ENCODE measurements at places on chromosomes 2 and 18. TPM values are rescaled to one million over a fixed set of nuclear protein-coding genes. Genes with fewer than 3 reads are reported as not detected.
A peak's percentile ranks its signal among the peaks of the same experiment; 100 is the strongest.

DNA sequence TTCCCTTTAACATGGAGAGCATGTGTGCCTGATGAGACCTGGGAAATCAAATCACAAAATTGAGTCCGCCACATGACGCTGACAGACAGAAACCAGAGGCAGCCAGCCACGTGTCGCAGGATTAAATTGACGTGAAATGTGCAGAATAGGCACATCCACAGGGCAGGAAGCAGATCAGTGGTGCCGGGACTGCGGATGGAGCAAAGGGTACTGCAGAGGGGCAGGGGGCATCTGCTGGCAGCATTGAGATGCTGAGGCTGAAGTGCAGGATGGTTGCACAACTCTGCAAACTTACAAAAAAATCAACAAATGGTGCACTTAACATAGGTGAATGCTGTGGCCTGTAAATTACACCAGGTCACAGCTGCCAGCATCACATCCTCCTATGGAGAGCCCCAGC lies 48.2 kb upstream of the TUBA3E start:
- DNase-seq, result no peak

Gene TEKT4
- not detected for total RNA-seq

GRCh38 chr2:237178396-237178795 lies 92.7 kb downstream of the COPS8 start:
- DNase-seq, result peak; percentile 94

Gene EIF5B
- total RNA-seq, result 16.6 TPM

DNA sequence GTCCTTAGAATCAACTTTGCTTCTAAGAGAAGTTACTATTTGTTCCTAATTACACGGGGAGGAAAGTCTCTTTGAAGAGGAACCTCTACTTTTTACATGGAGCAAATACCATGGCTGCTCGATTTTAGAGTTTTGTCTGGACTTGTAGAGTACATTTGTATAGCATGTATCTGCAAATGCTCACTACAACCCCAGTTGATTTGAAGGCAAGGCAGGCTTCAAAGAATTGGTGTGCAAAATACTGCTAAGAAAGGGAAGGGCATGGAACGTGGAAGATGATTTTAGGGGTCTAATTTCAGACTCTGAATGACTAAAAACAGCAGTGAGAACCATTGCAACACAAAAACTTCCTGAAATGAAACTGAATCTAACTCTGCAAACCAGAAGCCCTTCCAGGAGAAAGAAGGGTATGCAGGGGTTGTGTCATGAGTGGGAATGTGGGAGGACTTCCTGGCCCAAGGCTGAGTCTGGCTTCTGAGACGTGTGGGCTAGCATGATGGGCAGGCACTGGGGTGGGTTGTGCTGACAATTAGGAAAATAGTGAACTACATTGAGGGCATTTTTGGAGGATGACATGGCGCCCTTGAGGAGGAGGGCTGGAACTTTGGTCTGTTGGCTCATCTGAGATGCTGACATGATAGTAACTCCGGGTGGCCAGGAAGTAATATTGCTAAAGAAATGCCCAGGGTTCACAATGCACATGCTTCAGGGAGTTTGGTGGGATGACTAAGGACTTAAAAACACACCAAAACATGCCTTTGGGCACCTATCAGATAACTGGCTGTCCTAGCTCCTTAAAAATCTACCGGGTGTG lies 18.9 kb upstream of the IL1R2 start:
- DNase-seq, result peak; percentile 33

DNA sequence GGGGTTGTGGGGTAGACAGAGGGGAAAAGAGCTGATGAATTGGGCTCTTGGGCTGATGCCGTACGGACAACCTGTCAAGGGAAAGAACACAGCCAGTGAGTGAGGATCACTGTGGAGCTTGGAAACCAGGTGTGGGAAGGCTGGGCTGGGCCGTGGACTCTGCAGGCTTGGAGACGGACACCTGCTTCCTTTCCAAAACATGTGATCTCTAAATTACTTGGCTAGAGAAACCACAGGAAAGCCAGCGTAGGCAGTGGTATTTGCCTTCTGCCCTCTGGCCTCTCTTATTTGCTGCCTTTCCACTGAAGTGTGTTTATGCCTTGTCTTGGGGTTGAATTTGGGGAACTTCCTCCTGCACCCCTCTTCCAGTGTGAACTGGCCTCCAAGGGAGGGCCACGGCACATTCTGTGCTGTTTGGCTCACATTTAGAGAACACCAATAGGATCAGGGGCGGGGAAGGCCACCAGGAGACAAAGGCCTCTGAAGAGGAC lies 267.7 kb downstream of the PRKCE start:
- no peak for DNase-seq

Gene TPO
- total RNA-seq, result not detected

Gene RAB27B
- total RNA-seq, result 1.1 TPM

All from Daoy (cell line).